MM.1S (cell line): ENCODE measurements at places on chromosomes 5 and 9.

DNA sequence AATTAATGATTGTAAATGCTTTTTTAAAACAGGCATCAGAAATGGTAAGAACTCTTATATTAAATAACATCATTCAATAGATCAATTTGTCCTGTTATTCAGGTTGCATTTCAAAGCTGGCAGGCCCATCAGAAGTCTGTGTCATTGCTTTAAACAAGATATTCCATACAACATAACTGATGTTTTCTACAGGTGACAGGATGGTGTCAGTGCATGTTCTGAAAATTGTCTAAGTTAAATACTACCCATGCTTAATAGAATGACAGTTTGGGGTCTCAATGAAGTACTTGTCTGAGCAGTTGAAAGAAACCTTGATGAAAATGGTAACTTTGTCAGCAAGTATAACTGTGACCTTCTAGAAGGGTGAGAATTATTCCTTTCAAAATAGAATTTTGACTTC, 263.2 kb downstream of the ISL1 start:
- H3K4me1 ChIP-seq, result 0 out of 2 replicates have a peak, but pooled peaks cover 5% of the 10 kb centered on the region
- H3K36me3 ChIP-seq, result no peaks in the 10 kb centered on the region
- H3K27me3 ChIP-seq, result no peaks in the 10 kb centered on the region
- H3K27ac ChIP-seq, result no peak overlapping the region
- H3K4me3 ChIP-seq, result no peak overlapping the region
- no peak for DNase-seq

- no peak overlapping the region for H3K27ac ChIP-seq
- no peaks in the 10 kb centered on the region for H3K36me3 ChIP-seq
- no peaks in the 10 kb centered on the region for H3K4me1 ChIP-seq
- no peak overlapping the region for H3K4me3 ChIP-seq
Observed at GRCh38 chr5:102341681-102342288, 45.7 kb upstream of the SLCO4C1 start.

- H3K36me3 ChIP-seq, result no peaks in the 10 kb centered on the region
- H3K27me3 ChIP-seq, result no peaks in the 10 kb centered on the region
- no peak overlapping the region for H3K4me3 ChIP-seq
- DNase-seq, result no peak
- no peaks in the 10 kb centered on the region for H3K4me1 ChIP-seq
- no peak overlapping the region for H3K27ac ChIP-seq
Observed at GRCh38 chr5:164073081-164073480, 567.7 kb downstream of the MAT2B start.

DNA sequence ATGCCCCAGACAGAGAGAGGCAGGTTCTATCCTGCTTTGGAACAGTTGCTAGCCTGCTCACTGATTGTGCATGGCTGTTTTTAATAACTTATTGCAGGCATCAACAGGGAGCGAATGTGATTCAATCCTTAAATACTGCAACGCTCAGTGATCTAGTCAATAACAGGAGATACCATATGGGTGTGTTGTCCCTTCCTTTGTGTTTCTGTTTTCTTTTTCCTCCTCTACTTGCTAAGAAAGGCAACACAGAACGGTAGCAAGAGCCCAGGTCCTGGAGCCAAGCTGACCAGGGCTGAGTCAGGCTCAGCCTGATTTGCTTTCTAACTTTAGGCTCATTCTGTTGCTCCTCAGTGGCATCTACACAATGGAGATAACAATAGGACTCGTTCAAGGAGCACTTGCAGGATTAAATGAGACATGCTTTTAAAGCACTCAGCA, 98.6 kb upstream of the EQTN start:
- no peaks in the 10 kb centered on the region for H3K4me1 ChIP-seq
- DNase-seq, result no peak
- H3K4me3 ChIP-seq, result no peak overlapping the region
- no peaks in the 10 kb centered on the region for H3K27me3 ChIP-seq
- no peak overlapping the region for H3K27ac ChIP-seq

GRCh38 chr5:54278036-54278830, 32.1 kb downstream of the ARL15 start:
- H3K36me3 ChIP-seq, result no peaks in the 10 kb centered on the region
- H3K27me3 ChIP-seq, result no peaks in the 10 kb centered on the region
- H3K4me3 ChIP-seq, result no peak overlapping the region
